ENCODE measurements at places on chromosomes 12 and 14.

GRCh38 chr14:89956661-89957009 is 908 bp downstream of the TDP1 start:
- peak overlapping the region; percentile 86 for H3K27ac ChIP-seq
- no peaks in the 10 kb centered on the region for H3K27me3 ChIP-seq
- no peak for DNase-seq
- H3K4me1 ChIP-seq: peaks cover 20% of the 10 kb centered on the region

DNA sequence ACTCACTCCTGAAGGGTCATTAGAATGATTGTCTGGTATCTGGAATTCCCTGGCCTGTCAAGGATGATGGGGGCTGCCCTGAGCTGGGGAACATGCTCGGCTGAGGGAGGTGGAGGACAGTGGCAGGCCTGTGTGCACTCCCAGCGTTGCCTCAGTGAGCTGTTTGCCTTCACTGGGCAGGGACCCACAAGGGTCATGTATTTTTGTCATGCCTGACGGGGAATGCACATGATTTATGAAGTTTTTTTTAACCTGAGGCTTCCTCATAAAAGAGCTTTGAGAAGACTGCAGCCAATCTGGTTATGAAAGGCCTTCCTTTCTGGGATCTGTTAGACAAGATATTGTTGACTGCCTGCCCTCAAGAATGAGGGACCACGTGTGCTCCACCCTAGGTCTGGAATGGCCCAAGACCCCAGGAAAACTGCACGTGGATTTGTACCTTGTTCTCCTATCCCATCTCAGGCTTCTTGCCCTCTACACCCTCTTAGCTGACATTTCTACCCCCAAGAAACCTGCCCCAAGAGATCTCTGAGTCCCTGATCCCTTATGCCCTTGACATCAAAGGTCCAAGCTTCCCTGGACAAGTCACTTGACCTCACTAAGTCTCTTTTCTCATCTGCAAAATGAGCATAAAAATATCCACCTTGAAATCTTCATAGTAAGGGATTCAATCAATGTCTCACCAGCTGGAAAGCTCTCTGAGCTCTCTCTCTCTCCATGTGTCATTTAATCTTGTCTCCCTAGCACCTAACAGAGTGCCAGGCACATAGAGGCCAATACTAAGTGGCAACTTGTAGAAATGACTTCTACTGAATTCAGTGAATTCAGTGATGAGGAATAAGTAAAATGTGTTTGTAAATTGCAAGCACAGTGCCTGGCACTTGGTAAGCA is 24.5 kb upstream of the COL2A1 start:
- H3K4me3 ChIP-seq: no peak overlapping the region
- DNase-seq: no peak
- H3K36me3 ChIP-seq: no peaks in the 10 kb centered on the region
- no peak overlapping the region for H3K27ac ChIP-seq

DNA sequence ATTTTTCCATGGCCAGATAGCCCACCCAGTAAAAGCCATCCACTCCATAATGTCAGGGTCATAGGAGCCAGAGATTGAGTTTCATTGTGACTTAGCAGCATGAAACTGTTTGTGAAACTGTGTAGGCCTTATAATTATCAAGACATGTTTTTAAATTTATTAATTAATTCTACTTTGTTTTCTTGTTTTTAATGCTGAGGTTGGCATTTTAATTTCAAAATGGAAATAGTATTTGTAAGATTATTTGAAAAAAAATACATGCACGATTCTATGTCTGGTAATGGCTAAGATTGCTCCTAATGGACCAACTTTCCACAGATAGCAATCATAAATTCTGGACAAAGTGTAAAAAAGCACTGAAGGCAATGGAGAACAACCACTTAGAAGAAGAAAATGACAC is 67.1 kb downstream of the GPR137C start:
- no peak for DNase-seq
- H3K4me3 ChIP-seq: no peak overlapping the region

GRCh38 chr12:67855103-67855502 is 134.1 kb upstream of the IFNG-AS1 start:
- no peak overlapping the region for H3K27ac ChIP-seq
- no peaks in the 10 kb centered on the region for H3K36me3 ChIP-seq
- no peaks in the 10 kb centered on the region for H3K4me1 ChIP-seq
- no peaks in the 10 kb centered on the region for H3K27me3 ChIP-seq
- H3K4me3 ChIP-seq: no peak overlapping the region
- no peak for DNase-seq

GRCh38 chr12:51399891-51400290 is 8.7 kb upstream of the GALNT6 start:
- peaks cover 4% of the 10 kb centered on the region for H3K27me3 ChIP-seq
- no peak overlapping the region for H3K27ac ChIP-seq
- no peaks in the 10 kb centered on the region for H3K36me3 ChIP-seq
- no peaks in the 10 kb centered on the region for H3K4me1 ChIP-seq
- no peak for DNase-seq
- H3K4me3 ChIP-seq: no peak overlapping the region

GRCh38 chr14:35068238-35069012 is 22.4 kb downstream of the FAM177A1 start:
- no peaks in the 10 kb centered on the region for H3K27me3 ChIP-seq
- H3K27ac ChIP-seq: no peak overlapping the region
- DNase-seq: no peak
- H3K4me1 ChIP-seq: no peaks in the 10 kb centered on the region
- no peaks in the 10 kb centered on the region for H3K36me3 ChIP-seq
- no peak overlapping the region for H3K4me3 ChIP-seq

DNA sequence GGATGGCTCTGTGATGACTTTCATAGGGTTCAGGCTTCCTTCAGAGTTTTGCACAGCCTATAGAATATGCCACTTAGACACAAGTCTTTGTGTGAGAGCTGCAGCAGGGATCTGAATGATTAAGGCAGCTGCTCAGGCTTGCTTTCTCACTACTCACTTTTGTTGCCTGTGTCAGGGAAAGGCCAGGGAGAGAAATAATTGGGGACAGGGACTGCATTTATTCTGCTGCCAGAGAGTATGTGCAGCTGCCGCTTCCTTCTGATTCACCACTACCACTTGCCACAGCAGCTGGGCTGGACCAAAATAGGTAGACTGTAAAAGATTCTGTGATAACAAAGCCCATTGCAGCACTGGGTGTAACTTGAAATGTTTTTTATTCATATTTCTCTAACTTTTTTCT is 49.7 kb downstream of the TRMT5 start:
- no peaks in the 10 kb centered on the region for H3K36me3 ChIP-seq
- no peaks in the 10 kb centered on the region for H3K4me1 ChIP-seq
- no peaks in the 10 kb centered on the region for H3K27me3 ChIP-seq
- DNase-seq: no peak
- no peak overlapping the region for H3K4me3 ChIP-seq
- no peak overlapping the region for H3K27ac ChIP-seq

GRCh38 chr12:116855744-116856470 is 25.3 kb downstream of the HRK start:
- no peaks in the 10 kb centered on the region for H3K36me3 ChIP-seq
- no peak overlapping the region for H3K4me3 ChIP-seq
- no peaks in the 10 kb centered on the region for H3K4me1 ChIP-seq
- H3K27ac ChIP-seq: no peak overlapping the region
- peaks cover 7% of the 10 kb centered on the region for H3K27me3 ChIP-seq

- DNase-seq: no peak
- no peak overlapping the region for H3K27ac ChIP-seq
- H3K4me3 ChIP-seq: no peak overlapping the region
- no peaks in the 10 kb centered on the region for H3K4me1 ChIP-seq
Observed at GRCh38 chr12:87136330-87136976, 880.3 kb upstream of the MGAT4C start.

DNA sequence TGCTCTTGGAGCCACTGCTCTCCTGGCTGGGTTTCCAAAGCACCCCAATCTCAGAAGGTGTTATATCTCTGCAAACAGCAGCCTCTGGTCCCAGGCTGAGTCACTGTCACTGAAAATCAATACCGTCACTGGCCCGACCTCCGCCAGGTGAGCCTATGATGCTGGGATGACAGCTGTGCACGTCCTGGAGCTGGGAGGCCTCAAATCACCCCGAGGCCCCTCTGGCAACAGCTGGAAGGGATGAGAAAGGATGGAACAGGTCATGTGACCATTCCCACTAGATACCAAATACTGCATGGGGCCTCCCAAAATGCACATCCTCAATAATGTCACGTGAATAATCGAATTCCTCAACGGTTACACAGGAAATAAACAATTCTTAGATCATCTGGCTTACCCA is 190.8 kb downstream of the TTC7B start:
- no peak for DNase-seq
- no peak overlapping the region for H3K4me3 ChIP-seq
- H3K4me1 ChIP-seq: peaks cover 32% of the 10 kb centered on the region
- H3K27me3 ChIP-seq: no peaks in the 10 kb centered on the region
- peak overlapping the region; percentile 74 for H3K27ac ChIP-seq

GRCh38 chr12:68317047-68317667 is 15.0 kb downstream of the MDM1 start:
- H3K4me1 ChIP-seq: no peaks in the 10 kb centered on the region
- no peak overlapping the region for H3K27ac ChIP-seq
- H3K27me3 ChIP-seq: no peaks in the 10 kb centered on the region
- no peak overlapping the region for H3K4me3 ChIP-seq
- peaks cover 12% of the 10 kb centered on the region for H3K36me3 ChIP-seq

DNA sequence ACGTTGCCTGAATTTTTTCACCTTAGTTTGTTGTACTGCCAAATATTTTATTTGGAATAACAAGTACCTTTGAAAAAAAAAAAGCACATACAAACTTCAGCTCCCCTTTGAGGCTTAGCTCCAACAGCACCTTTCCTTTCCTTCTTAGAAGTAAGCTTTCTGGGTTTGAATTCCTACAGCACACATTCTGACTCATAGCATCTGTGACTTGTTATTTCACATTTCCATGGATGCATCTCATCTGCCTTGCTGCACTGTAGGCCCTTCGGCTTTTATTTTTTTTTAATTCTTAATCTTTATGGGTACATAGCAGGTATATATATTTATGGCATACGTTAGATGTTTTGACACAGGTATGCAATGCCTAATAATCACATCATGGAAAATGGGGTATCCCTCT is 7.2 kb downstream of the LGALS3 start:
- peaks cover 82% of the 10 kb centered on the region for H3K4me1 ChIP-seq
- no peak for DNase-seq
- no peaks in the 10 kb centered on the region for H3K27me3 ChIP-seq
- peak overlapping the region; percentile 78 for H3K27ac ChIP-seq
- H3K36me3 ChIP-seq: peaks cover 58% of the 10 kb centered on the region

GRCh38 chr14:22474730-22475351 is 114.2 kb downstream of the DAD1 start:
- no peak for DNase-seq
- H3K36me3 ChIP-seq: no peaks in the 10 kb centered on the region
- H3K4me3 ChIP-seq: no peak overlapping the region
- no peak overlapping the region for H3K27ac ChIP-seq

GRCh38 chr12:17511369-17511768 is 578.6 kb downstream of the RERGL start:
- H3K27me3 ChIP-seq: no peaks in the 10 kb centered on the region
- H3K4me3 ChIP-seq: no peak overlapping the region
- DNase-seq: no peak
- H3K27ac ChIP-seq: no peak overlapping the region
- no peaks in the 10 kb centered on the region for H3K4me1 ChIP-seq

DNA sequence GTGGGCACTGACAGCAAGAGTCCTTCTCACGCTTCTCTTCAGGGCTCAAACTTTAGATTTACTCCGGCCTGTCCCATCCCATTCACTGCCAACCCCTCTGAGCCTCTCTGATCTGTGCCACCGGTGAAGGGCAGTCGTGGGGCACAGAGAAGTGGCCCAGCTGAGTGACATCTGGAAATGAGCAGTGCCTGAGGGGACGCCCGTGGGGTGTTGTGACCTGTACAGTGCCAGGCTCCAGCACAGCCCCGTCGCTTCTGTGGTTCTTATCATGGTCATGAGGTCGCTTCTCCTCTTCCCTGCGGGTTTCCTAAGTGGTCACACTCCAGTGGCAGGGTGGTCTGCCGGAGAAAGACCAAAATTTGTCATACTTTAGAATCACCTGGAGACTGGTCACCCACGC is 4.1 kb downstream of the BDKRB2 start:
- no peak overlapping the region for H3K4me3 ChIP-seq
- no peak for DNase-seq
- H3K27ac ChIP-seq: no peak overlapping the region
- H3K27me3 ChIP-seq: no peaks in the 10 kb centered on the region

GRCh38 chr12:32947206-32948067 is 50.9 kb upstream of the PKP2 start:
- H3K4me1 ChIP-seq: no peaks in the 10 kb centered on the region
- no peaks in the 10 kb centered on the region for H3K27me3 ChIP-seq
- H3K27ac ChIP-seq: no peak overlapping the region
- no peak for DNase-seq
- H3K4me3 ChIP-seq: no peak overlapping the region
- no peaks in the 10 kb centered on the region for H3K36me3 ChIP-seq

DNA sequence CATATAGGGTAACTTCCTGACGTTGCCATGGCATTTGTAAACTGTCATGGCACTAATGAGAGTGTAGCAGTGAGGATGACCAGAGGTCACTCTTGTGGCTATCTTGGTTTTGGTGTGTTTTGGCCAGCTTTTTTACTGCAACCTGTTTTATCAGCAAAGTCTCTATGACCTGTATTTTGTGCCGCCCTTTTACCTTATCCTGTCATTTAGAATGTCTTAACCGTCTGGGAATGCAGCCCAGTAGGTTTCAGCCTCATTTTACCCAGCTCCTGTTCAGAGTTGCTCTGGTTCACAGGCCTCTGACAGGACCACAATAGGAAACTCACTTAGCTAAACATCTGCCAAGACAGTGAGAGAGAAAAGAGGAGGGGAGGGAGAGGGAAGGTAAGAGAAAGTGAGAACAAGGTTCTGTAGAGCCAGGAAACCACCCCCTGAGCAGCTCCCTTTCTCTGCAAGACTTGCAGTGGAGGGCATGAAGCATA is 64.8 kb upstream of the PLEKHG3 start:
- H3K4me3 ChIP-seq: no peak overlapping the region
- no peaks in the 10 kb centered on the region for H3K4me1 ChIP-seq
- no peak for DNase-seq
- H3K27ac ChIP-seq: no peak overlapping the region
- no peaks in the 10 kb centered on the region for H3K36me3 ChIP-seq
- H3K27me3 ChIP-seq: no peaks in the 10 kb centered on the region

GRCh38 chr12:3792623-3793288 is 39.8 kb upstream of the CRACR2A start:
- no peak for DNase-seq
- no peaks in the 10 kb centered on the region for H3K4me1 ChIP-seq
- H3K27ac ChIP-seq: no peak overlapping the region
- H3K4me3 ChIP-seq: no peak overlapping the region
- H3K36me3 ChIP-seq: no peaks in the 10 kb centered on the region
